Stimulated activated CD8-positive, alpha-beta memory T cell treated with anti-CD3 and anti-CD28 coated beads, Interleukin-15, amount 100 ng/mL, for 24 hours (primary cell): ENCODE measurements at places on chromosomes 13 and 19.

GRCh38 chr13:23960566-23961156 is 63.4 kb upstream of the C1QTNF9B start:
- DNase-seq: no peak

DNA sequence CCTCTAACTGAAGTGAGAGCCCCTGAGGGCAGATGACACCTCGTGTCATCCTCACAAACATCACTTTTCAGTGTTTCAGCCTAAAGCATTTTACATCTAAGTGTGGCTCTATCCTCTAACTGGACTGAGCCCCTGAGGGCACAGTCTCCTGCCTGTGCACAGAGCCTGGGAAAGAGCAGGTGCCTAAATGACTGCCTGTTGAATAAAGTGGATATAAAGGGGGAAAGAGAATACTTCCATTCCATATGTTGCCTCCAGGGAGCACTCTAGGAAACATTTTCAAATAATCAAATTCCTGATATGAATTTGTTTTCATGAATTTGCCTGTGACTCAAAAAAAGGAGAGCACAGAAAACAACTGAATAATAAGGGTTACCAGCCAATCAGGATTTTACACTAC is 32.2 kb downstream of the CNMD start:
- DNase-seq: no peak

DNA sequence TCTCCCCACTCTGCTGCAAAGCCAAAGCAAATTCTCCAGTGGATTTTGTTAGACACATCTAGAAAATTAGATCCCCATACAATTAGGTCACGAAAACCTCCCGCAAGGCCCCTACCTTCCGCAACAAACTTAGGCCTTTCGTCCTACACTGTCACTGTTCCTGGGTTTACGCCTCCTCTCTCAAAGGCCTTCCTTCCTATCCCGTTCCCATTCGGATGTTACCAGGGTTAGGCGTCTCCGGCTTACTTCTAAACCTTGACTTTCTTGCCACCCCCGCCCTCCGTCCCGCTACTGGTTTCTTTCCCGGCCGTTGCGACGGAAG is 754 bp downstream of the RNF6 start:
- no peak for DNase-seq

DNA sequence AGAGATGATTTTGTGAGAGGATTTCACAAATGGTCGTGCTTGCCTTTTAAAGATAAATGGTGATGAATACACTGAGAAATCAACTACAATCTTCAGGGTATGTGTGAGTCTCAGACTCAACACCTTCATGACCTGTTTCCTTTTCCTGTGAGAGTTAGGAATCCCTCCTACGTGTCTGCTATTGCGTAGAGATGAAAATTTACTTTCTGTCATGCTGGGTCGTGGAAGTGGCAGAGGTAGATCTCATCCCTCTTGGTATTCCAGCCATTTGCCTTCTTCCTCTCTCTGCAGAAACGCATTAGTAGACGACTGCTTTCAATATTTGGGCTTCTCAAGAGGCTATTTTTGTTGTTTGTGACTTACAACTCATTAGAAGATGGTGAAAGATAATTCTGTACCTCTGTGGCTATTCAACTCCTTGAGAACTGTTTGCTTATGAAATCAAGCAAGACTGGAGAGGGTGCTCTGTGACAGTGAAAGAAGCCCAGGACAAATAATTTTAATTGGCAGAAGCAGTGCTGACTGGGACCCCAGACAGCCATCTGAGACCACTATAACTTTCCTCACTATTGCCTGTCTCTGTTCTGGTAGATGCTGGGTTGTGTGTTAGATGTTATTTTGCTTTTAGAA is 233.1 kb downstream of the LACC1 start:
- no peak for DNase-seq
